Right lung (tissue), 10 donors: ENCODE measurements at places on chromosomes 6 and 20.

DNA sequence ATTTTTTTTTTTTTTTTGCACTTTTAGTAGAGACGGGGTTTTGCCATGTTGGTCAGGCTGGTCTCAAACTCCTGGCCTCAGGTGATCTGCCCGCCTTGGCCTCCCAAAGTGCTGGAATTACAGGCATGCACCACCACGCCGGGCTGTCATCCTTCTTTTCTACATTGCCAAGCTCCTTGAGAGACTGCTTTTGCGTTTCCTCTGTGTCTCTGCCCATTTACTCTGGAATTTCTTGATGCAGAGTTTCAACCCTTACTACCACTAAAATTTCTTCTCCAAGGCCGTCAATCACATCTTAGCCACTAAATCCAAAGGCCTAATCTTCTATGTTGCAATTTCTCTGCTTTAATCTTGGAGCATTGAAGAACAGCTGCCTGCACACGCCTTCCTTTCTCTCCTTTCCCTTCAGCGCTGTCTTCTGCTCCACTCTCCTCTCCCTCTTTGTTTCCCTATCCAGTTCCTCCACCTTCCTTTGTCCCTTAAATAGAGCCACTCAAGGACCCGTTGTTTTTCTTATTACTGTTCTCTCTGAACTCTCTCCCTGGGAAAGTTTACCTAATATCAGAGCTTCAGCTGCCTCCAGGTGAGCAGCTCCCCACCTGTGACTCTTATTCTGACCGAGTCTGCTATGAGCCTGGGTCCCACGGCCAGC is 98.8 kb downstream of the SLC35B3 start:
- DNase-seq = no peak

- DNase-seq = no peak
Measured at GRCh38 chr6:151705993-151706733, 101.3 kb upstream of the ESR1 start.

GRCh38 chr6:149440735-149441671 is 40.9 kb downstream of the SUMO4 start:
- no peak for DNase-seq

DNA sequence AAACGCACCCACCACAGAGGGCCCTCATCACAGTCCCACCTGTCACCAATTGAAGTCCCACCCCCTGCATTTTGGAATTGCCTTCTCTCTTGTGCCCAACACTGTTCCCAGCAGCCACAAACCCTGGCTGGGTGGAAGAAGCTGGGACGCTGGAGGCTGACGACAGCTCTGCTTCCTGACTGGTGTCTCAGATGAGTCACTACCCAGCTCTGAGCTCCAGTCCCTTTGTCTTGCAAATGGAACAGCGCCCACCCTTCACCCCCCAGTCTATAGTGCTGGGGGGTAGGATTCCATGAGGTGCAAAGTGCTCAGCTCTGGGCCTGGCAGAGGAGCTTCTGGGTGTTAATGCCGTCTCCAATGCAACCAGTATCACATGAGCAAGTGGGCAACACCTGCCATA is 85.3 kb downstream of the DLGAP4 start:
- no peak for DNase-seq

GRCh38 chr6:161186173-161186769 is 87.6 kb downstream of the AGPAT4 start:
- no peak for DNase-seq

DNA sequence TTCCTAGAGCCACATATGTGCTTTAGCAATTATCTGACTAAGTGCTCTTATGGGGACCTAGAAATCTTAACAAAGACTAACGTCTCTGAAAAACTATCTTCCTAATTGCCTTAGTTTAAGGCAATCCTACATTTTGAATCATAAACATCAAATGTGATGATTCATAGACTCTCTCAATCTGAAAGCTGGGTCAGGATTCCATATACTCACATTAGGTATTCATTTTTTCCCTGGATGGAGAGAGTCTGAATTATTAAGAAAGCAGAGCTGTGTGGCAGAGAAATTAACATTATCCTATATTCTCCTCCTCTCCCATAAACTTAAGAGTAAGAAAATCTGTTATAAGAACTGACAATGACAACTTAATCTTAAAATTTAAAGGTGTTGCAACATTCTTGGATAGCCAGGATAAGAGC is 1.6 kb upstream of the PRL start:
- DNase-seq = no peak

GRCh38 chr6:42275376-42276033 is 57.8 kb upstream of the MRPS10 start:
- peak; percentile 75 for DNase-seq

GRCh38 chr6:14365393-14365792 is 247.8 kb downstream of the CD83 start:
- DNase-seq = no peak

DNA sequence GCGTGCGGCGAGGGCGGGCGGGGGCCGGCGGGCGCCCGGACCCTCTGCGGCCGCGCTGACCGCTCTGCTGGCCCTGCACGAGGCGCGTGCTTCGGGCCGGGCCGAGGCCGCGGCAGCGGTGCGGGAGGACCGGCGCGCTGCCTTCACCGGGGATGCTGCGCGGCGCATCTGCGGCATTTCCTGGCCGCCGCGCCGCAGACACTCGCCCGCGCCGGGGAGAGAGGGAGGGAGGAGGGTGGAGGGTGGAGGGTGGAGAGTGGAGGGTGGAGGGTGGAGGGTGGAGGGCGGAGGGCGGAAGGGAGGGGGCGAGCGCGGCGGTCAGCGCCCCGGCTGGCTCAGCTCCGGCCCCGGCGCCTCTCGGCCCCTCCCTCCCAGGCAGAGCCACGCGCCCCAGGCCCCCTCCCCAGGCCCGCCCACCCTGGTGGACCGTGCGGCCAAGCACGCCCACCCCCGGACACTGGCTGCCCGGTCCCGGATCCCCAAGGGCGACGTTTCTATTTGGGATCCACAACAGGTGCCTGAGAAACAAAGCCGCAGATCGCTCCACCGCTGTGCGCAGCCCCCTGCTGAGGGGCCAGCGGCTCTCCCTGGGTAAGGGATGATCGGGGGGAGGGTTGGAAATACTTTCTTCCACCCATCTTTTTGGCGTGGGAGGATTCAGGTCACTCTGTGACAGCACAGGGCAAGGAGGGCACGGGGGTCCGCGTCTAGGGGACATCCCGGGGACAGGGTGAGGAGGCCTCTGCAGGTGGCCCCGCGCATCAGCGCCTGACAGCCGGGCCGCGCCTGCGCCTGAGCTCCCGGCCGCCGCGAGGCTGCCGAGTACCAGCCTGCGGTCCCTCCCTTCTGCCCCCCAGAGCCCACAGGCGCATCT is 111.2 kb upstream of the BEND6 start:
- DNase-seq = peak; percentile 50

GRCh38 chr6:122151066-122151465 is 248.4 kb upstream of the HSF2 start:
- no peak for DNase-seq

GRCh38 chr6:159533568-159533967 is 159.5 kb downstream of the SOD2 start:
- no peak for DNase-seq

- DNase-seq = no peak
Measured at GRCh38 chr20:48247961-48248360, 462.7 kb upstream of the SULF2 start.

DNA sequence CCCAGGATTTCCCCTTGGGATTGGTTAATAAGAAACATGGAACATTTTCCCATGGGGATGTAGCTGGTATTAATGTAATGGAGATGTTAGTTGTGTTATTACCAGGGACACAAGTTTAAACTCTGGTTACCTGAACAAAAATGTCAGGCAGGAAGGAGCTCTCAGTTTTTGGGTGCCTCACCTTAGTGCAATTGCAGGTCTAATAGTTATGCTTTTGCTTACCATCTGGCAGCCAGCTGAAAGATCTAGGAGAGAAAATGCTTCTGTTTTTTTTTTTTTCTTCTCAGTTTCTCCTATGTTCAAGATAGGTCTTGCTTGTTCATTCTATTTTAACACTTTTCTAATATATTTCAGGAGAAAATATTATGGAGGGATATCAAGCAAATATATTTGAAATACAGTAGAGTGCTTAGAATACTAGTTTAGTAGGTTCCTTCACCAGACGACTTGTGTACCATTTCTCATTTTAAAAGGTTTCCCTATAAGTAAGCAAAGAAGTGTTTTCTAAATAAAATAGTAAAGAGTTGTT is 4.2 kb upstream of the UBE2J1 start:
- DNase-seq = no peak

DNA sequence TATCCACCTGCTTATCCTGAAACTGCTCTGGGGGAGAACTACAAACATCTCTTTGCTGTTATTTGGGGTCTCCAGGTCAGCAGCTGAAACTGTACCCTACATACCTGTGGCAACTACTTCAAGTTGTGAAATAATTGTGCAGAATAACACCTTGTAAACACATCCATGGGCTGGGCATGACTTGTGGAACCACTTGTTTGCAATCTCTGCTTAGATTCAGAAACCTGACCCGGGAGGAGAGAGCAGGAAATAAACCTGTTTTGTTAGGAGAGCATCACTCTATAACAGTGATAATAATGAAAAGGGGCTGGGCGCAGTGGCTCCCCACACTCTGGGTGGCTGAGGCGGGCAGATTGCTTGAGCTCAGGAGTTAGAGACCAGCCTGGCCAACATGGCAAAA is 183.1 kb downstream of the NFATC2 start:
- no peak for DNase-seq

- no peak for DNase-seq
Measured at GRCh38 chr6:143592335-143592734, 80.8 kb upstream of the FUCA2 start.

DNA sequence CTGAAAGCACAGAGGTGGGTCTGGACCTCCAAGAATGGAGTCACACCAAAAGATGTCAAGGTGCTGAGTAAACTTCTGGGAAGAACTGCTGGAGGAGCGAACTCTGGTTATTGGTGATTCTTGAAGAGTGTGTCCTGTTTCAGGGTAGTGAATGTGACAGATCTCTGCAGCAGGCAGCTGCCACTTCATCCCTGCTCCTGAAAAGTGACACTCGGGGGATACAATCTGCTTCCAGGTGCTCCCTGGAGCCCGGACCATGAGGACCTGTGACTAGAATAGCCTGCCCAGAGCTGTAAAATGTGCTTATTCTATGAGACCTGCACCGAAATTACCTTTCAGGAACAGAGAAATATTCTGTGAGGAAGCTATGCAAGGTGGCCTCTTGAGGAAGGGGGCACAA is 191.1 kb downstream of the FOXC1 start:
- DNase-seq = no peak

- no peak for DNase-seq
Measured at GRCh38 chr20:50728486-50728980, 2.8 kb upstream of the PARD6B start.

DNA sequence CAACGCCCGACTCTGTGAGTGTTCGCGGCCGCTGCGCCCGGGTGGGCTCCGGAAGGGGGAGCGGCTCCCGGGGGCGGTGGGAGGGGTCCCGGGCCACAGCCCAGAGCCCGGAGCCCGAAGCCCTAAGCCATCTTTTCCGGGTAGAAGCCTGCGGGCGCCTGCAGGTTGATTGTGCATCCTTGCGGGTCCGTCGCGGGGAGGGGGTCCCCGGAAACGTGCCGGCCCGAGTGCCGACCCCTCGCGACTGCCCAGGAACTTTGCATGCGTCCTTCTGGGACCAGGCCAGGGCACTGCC is 413 bp downstream of the PTPRA start:
- peak; percentile 69 for DNase-seq

DNA sequence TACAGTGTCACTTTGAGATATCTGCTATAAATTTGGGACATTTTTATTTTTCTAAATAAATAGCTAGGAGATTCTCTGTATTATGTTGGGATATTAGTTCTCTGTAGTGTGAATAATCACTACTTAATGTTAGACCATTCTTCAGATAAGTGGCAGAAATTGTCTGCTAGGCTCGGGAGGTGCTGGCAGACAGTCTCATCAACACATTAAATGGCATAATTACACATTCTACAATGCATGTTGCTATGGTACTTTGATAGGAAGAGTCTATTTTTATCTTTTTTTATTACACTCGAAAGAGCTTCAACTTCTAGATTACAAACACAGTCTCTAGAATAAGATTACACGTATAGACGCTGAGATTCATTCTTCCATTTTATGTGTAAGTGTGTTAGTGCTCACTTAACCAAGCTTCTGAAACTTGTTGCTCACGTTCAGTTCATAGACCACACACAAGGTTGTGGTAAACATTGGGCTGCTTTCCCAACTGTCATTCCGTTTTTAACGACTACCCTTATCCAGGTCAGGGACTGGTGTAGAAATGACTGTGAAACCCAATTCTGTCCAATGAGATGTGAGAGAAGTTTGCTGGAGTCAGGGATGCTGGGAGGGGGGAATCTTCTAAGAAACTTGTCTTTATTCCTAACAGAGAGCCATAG is 78.6 kb downstream of the TPBG start:
- DNase-seq = no peak

DNA sequence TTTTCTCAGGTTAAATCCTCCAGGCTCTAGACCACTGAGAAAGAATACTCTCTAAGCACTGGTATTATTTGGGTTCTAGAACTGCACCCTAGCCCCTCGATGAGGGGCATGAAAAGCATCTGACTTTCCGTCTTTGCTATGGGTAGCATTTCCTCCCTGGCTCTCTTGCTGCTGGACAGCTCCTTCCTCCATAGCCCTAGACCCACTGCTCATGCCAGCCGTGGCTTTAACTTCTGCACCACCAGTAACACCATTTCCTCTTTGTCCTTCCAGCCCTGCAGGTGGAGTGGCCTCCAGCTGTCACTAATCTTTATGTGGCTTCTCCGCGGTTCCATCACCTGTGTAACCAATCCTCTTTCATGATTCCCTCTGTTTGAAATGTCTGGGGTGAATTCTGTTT is 194.9 kb downstream of the SCP2D1 start:
- DNase-seq = no peak

DNA sequence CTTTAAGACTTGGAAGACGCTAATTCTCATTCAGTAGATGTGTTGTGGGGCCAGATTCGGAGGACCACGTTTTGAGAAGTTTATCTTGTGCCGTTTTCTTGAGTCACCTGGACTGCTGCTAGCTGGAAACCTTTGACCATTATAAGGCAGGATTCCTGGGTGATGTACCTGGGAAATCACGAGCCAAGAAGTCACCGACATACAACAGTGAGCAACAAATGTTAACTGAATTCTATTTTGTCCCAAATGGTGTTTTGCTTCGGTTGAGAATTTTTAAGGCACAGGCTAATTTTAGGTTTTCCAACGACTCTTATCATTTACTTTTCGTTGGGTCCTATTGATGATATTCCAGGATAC is 93.4 kb upstream of the BTN3A2 start:
- DNase-seq = no peak

DNA sequence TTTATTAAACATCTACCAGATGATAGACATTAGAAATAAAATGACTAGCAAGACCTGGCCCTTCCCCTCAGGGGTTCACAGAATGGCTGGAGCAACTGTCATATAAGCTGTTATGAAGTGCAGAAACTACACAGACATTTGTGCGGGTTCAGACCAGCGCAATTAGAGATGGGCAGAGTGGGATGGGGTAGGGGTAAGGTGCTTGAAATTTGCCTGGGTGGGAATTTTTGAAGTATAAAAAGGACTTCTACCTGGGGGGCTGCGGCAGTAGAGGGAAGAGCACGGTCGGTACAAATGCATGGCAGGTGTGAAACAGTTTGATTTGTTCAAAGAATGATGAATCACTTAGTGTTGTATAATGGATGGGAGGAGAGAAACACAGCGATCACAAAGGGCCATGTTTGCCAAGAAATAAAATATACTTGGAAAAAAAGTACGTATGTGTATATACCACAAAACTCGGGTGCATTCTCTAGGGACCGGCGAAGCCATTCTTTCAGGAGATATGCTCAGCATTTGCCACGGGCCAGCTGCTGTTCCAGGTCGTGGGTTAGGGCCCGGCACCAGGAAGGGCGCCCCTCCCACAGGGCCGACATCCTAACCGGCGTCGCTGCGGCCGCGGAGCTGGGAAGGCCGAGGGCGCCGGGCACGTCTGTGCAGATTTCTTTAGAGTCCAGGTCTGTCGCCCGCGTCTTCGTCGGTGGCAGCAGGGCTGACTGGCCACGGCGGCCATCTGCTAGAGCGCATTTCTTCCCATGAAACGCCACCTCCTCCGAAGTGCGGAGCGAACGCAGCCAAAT is 809 bp upstream of the NOL7 start:
- no peak for DNase-seq
